ENCODE measurements at places on chromosomes 3 and 15.

GRCh38 chr3:49714728-49715550 is 4.5 kb downstream of the AMIGO3 start:
- DNase-seq: no peak

- DNase-seq: no peak
Measured at GRCh38 chr3:30356866-30357753, 249.3 kb upstream of the TGFBR2 start.

DNA sequence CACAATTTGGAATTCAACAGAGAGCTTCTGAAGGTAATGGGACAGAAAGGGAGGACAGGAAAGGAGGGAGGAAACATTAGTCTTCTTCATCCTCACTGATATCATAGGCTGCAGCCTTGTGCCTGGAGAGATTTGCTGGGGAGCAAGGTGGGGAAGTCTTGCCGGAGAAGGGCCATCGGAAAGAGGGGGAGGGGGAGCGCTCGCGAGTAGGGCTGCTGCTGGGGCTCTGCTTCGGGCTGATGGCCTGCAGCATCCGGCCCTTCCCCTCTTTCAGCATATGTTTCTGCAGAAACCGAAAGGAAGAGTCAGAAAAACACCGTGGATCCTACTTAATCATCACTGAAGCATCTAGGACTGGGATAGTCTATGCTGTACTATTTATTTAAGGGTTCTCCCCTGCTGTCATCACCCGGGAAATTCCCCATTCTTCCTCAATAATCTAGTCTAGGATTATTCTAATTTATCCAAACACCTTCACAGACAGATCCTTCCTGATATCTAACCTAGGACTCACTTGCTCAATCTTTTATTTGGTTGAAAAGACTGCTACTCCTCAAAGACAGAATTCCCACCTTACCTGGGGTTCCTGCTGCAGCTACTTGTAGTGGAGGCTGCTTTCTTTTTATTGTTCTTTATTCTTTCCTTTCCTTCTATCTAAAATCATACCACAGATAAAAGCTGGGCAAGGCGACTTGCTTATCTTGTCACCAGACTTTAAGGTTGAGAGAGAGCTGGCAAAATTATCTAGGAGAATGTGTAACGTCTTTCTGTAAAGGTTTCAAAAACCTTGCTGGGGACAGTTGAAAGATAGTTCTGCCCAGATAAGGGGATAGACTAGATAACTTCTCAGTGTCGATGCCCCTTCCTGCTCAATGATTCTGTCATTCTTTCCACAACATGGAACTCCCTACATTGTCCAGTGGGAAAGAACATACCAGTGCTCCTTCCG is 22.6 kb downstream of the SLC51A start:
- DNase-seq: no peak

GRCh38 chr15:68667800-68668625 is 89.2 kb downstream of the CORO2B start:
- no peak for DNase-seq

DNA sequence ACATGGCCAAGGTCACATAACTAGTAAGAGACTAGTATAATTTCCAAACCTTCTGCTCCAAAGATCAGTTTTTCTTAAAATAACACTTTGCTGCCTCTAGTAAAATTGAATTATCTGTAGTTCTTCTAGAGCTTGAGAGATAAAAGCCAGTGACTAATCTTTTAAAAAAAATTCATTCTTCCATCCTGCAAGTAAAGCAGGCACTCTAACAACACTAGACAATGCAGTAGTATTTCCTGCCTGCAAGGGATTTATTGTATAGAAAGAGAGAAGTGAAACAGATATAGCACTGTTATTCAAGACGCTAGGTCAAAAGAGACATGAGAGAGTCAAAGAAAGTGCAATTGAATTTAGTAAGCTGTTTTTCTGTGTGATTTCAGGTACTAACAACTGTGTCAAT is 159.5 kb upstream of the TBC1D5 start:
- DNase-seq: no peak

GRCh38 chr3:30576946-30577345 is 29.5 kb upstream of the TGFBR2 start:
- no peak for DNase-seq

- DNase-seq: no peak
Measured at GRCh38 chr3:43285644-43286043, 696 bp upstream of the SNRK start.

All from activated T-cell treated with anti-CD3 and anti-CD28 coated beads for 1 hour (primary cell).